Aorta (tissue), 5 donors: ENCODE measurements at places on chromosomes 12 and 14. TPM values are rescaled to one million over a fixed set of nuclear protein-coding genes. Genes with fewer than 3 reads are reported as not detected.
A peak's percentile ranks its signal among the peaks of the same experiment; 100 is the strongest.

The MYH6 gene
- not detected for total RNA-seq

GRCh38 chr14:76123426-76124225 is 28.1 kb upstream of the GPATCH2L start:
- no peak overlapping the region for H3K4me3 ChIP-seq
- H3K36me3 ChIP-seq, result no peaks in the 10 kb centered on the region
- DNase-seq, result no peak
- H3K27me3 ChIP-seq, result no peaks in the 10 kb centered on the region

DNA sequence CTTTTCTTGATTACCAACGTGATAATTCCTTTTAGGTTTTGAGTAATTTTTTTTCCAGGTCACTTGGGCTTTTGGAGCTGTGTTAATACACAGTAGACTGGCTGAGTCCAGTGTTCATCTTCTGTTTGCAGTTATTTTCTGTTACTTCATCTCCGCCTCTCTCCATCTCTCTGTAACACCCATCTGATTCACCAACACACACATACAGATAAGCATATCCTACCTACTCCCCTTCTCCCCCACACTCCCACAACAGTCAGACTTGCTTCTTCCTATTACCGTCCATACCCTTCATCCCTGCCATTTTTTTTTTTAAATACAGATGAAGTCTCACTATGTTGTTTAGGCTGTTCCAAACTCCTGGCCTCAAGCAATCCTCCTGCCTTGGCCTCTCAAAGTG is 72.7 kb upstream of the MANSC4 start:
- no peaks in the 10 kb centered on the region for H3K36me3 ChIP-seq
- H3K4me3 ChIP-seq, result no peak overlapping the region
- H3K27me3 ChIP-seq, result no peaks in the 10 kb centered on the region
- H3K27ac ChIP-seq, result no peak overlapping the region
- no peaks in the 10 kb centered on the region for H3K4me1 ChIP-seq
- DNase-seq, result no peak

DNA sequence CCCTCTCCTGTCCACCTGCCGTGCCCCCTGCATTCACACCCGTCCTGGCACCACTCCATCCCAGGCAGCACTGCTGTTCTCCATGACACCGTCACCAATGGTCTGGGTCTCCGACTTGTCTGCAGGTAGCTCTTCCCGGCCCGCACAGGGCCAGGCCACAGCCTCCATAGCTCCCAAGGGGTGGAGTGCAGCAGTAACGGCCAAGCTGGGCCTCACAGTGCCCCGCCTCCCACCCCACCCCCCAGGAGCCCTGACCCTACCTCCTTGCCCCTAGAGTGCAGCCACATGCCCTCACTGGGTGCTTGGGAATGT is 12.9 kb downstream of the FBRSL1 start:
- no peak overlapping the region for H3K4me3 ChIP-seq
- no peak overlapping the region for H3K27ac ChIP-seq
- DNase-seq, result no peak
- H3K36me3 ChIP-seq, result no peaks in the 10 kb centered on the region
- H3K4me1 ChIP-seq, result no peaks in the 10 kb centered on the region

DNA sequence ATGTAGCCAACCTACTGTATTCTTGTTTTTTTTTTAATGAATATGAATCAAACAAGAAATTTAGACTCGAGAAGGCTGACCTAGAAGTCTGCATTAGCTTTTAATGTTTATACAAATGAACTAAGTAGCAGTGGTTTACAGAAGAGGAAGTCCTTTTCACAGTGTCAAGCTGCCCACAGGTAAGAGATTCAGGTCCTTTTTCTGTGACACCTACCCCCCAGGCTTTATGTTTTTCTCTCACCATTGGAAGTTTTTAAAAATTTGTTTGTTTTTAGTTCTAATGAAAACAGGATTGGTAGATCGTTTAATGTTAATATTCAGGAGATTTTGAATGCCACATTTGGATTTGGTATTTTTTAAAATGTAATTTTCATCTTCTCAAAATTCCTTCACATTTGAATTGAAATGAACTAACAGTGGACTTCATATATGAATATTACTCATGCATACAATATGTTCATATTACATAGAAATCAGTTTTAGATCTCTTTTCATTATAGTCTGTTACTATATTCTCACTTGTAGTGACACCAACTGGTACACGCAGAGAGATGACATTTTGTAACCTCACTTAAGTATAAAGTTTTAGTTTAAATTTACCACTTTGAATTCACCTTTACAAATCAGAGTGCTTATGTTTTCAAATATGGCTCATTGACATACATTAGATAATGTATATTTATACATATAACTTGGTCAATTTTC is 29.7 kb downstream of the ATF7IP start:
- peak overlapping the region; percentile 16 for H3K4me3 ChIP-seq
- no peaks in the 10 kb centered on the region for H3K36me3 ChIP-seq
- H3K27me3 ChIP-seq, result no peaks in the 10 kb centered on the region
- DNase-seq, result no peak
- H3K27ac ChIP-seq, result no peak overlapping the region
- peaks cover 2% of the 10 kb centered on the region for H3K4me1 ChIP-seq

The RIPK3 gene
- total RNA-seq, result 15.8 TPM

GRCh38 chr12:38502415-38502814 is 185.8 kb downstream of the ALG10B start:
- H3K4me1 ChIP-seq, result no peaks in the 10 kb centered on the region
- no peak overlapping the region for H3K27ac ChIP-seq
- H3K36me3 ChIP-seq, result no peaks in the 10 kb centered on the region
- H3K4me3 ChIP-seq, result no peak overlapping the region

- peak within 1 kb of the TSS; percentile 95 for H3K27ac ChIP-seq
- H3K27me3 ChIP-seq, result no peaks in the 10 kb centered on the region
- peak; percentile 94 for DNase-seq
- no peaks in the 10 kb centered on the region for H3K4me1 ChIP-seq
- no peaks in the 10 kb centered on the region for H3K36me3 ChIP-seq
Measured at GRCh38 chr12:389142-390096, at the start of gene KDM5A. Gene KDM5A (minus strand): TSS chr12:389320. CDS start chr12:389091, 229 bp downstream.

The STXBP6 gene
- total RNA-seq, result 1.8 TPM

GRCh38 chr14:103058164-103059055 is 1.1 kb upstream of the CDC42BPB start:
- peak overlapping the region; percentile 53 for H3K4me3 ChIP-seq
- H3K4me1 ChIP-seq, result no peaks in the 10 kb centered on the region
- no peaks in the 10 kb centered on the region for H3K27me3 ChIP-seq
- no peak overlapping the region for H3K27ac ChIP-seq
- DNase-seq, result no peak

DNA sequence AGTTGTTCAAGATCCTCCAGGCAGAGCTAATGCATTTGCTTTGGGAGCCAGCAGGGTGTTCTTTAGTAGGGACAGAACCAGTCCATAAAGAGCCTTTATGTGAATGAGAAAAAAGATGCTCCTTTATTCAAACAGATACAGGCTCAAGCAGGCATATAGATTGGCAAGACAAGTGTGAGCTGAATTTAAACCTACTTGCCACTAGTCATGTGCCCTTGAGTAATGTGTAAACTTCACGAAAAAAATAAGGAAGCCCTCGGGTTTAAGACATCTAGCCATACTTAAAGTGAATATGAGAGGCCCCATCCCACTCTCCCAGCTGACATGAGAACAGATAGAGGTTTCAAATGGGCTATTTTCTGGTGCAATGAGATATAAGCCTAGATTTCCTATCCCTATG is 43.1 kb upstream of the STRAP start:
- no peak overlapping the region for H3K4me3 ChIP-seq
- DNase-seq, result no peak
- H3K27ac ChIP-seq, result no peak overlapping the region
- no peaks in the 10 kb centered on the region for H3K27me3 ChIP-seq
- H3K36me3 ChIP-seq, result no peaks in the 10 kb centered on the region

The ACOT4 gene
- 0.39 TPM for total RNA-seq

DNA sequence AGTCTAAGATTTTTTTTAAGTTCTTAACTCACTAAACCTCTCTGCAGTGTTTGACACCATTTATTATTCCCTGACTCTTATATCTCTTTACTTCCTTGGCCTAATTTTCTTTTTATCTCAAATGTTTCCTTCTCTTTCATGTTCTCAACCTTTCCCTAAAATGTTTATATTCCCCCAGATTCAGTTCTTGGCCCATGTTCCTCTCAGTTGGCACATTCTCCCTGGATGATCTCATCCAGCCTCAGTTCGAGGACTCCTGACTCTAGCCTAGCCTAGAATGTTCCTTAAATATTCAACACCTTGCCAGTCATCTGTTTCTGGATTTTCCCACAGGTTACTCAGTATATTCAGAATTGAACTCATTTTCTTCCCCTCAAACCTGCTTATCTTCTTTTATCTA is 81.3 kb downstream of the SCN8A start:
- no peaks in the 10 kb centered on the region for H3K27me3 ChIP-seq
- H3K4me3 ChIP-seq, result no peak overlapping the region
- no peaks in the 10 kb centered on the region for H3K4me1 ChIP-seq
- H3K36me3 ChIP-seq, result no peaks in the 10 kb centered on the region
- H3K27ac ChIP-seq, result no peak overlapping the region

GRCh38 chr12:62653740-62654139 is 187.1 kb downstream of the MON2 start:
- no peaks in the 10 kb centered on the region for H3K27me3 ChIP-seq
- no peak overlapping the region for H3K4me3 ChIP-seq
- no peaks in the 10 kb centered on the region for H3K4me1 ChIP-seq
- no peak overlapping the region for H3K27ac ChIP-seq
- no peaks in the 10 kb centered on the region for H3K36me3 ChIP-seq

DNA sequence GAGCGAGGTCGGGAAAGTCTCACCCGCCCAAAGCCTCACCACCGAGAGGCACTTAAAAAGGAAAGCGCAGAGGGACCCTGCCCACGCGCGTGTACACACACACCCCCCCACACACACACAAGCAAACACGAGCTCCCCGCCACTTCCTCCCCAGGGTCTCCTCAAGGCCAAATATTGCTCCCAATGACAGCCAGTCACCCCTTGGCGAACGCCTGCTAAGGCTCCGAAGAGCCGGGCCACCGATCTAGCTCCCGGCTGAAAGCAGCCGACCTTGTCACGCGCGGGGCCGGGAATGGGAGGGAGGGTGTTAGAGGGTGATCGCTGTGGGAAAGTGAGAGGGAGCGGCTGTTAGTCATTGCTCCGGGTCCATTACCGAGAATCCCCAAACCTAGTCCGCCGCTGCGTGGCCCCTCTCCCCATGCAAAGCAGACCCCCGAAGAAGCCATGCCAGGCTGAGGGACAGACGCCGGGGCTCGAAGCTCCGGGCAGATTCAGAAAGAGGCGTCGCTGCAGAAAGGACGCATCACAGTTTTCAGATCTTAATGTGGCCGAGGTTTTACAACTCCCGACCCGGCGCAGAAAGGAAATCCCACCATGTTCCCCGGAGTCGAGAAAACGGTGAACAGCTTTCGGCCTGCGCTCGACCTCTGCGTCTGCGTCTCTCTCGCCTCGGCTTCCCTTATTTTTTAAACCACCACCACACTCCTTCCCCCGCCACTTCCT is 2.6 kb downstream of the BMP4 start:
- no peaks in the 10 kb centered on the region for H3K27me3 ChIP-seq
- H3K4me3 ChIP-seq, result peak overlapping the region; percentile 55
- DNase-seq, result peak; percentile 85
- no peaks in the 10 kb centered on the region for H3K4me1 ChIP-seq
- no peaks in the 10 kb centered on the region for H3K36me3 ChIP-seq
- H3K27ac ChIP-seq, result peak overlapping the region; percentile 69

The RDH12 gene
- not detected for total RNA-seq

GRCh38 chr14:53581504-53581903 is 375.1 kb downstream of the BMP4 start:
- no peak for DNase-seq
- H3K4me1 ChIP-seq, result no peaks in the 10 kb centered on the region
- no peaks in the 10 kb centered on the region for H3K27me3 ChIP-seq
- no peak overlapping the region for H3K27ac ChIP-seq
- no peak overlapping the region for H3K4me3 ChIP-seq

The TEX52 gene
- total RNA-seq, result not detected

The CLECL1 gene
- total RNA-seq, result 2.1 TPM

DNA sequence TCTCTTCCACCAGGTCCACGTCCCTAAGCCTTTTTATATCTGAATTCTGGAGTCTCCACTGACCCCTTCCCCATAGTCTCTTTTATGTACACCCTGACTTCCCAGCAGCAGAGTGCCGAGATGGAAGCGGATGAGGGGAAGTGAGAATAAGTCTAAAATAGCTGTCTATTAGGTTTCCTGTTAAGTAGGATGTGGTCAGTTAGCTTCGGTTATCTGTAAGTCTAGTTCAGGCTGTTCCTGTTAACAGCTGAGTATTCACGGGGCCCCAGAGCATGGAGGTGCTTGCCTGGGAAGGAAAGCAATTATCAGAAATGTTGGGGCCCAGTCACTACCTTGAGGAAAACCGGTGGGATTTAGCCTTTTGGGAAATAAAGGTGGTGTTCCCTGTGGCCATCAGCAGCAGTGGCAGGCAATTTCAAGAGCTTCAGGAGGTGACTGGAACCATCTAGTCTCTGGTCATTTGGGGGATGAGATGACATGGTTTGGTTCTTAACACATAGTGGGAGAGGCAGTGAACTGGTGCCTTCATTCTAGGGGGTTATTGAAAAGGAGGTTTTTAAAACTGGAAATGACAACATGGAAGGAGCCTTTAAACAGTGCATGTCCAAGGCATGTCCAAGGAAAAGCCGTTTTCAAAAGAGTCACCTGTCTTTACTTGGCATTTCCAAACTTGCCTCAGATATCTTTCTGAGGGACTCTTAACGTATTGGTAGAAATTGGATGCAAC is 21.8 kb downstream of the CHST11 start:
- no peaks in the 10 kb centered on the region for H3K27me3 ChIP-seq
- H3K27ac ChIP-seq, result no peak overlapping the region
- H3K36me3 ChIP-seq, result no peaks in the 10 kb centered on the region
- H3K4me3 ChIP-seq, result no peak overlapping the region

DNA sequence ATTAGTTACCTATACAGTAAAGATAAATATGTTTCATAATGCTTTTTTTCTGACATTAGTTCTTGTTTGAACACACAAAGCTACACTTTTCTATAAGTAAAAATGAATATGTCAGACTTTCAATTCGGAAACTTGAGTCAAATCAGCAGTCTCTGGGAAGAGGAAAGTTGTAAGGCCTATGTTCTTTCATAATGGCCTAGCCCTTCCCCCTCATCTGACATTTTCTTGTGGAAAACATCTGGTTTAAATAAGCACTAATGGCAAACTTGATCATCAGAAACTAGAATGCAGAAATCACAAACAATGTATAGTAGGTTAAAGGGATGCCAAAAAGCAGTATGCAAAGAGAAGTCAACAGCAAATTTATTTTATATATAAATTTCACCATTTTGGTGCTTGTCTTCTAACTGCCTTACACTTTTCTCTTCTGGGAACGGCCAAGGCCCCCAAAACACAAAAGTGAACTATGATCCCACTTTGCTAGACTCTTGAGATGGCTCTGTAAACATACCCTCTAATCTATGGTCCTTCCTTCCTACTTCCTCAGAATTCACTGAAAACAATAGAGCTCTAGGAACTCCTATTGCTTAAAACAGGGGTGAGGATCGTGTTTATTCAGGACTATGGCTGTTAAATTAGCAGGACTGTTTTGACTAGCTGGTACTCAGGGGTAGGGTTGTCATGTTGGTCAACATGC is 444.1 kb downstream of the RAD51B start:
- H3K4me1 ChIP-seq, result no peaks in the 10 kb centered on the region
- no peaks in the 10 kb centered on the region for H3K27me3 ChIP-seq
- H3K4me3 ChIP-seq, result no peak overlapping the region
- no peak for DNase-seq
- no peaks in the 10 kb centered on the region for H3K36me3 ChIP-seq
